ENCODE measurements at places on chromosomes 7 and 10. TPM values are rescaled to one million over a fixed set of nuclear protein-coding genes. Genes with fewer than 3 reads are reported as not detected.

ABCA13 gene
- total RNA-seq, result 1.7 TPM

SOSTDC1 gene
- total RNA-seq, result not detected

BTAF1 gene
- total RNA-seq, result 28.5 TPM

KEL gene
- total RNA-seq, result not detected

Data from myocyte (in vitro differentiated cells).